Hematopoietic multipotent progenitor cell treated with erythropoietin and hydrocortisone succinate and interleukin-3 and kit ligand, for 8 days (in vitro differentiated cells): ENCODE measurements at places on chromosomes 4 and X.
A peak's percentile ranks its signal among the peaks of the same experiment; 100 is the strongest.

- DNase-seq, result no peak
Observed at GRCh38 chr4:68388347-68388865, 38.5 kb upstream of the YTHDC1 start.

- no peak for DNase-seq
Observed at GRCh38 chr4:81527115-81527514, 55.4 kb upstream of the RASGEF1B start.

DNA sequence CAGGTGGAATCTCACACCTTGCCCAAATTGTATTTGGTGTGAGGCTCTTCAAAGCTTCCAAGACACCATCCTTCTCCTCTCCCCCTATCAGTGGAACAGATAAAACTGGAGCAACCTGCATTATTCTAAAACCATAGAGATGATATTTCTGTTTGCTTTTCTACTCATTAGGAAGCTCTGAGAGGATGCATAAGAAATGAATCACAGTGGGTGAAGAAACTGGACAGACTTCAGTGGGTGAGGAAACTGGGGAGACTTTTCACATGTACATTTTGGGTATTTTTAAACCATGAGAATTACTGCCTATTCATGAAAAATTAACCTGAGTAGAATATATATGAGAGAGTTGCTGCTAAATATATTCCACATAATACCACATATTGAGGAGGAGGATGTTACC lies 16.4 kb downstream of the HAND2 start:
- no peak for DNase-seq

- DNase-seq, result no peak
Observed at GRCh38 chr4:89305028-89305427, 2.6 kb downstream of the GPRIN3 start.

GRCh38 chr4:107913283-107913899 lies 18.0 kb upstream of the CYP2U1 start:
- peak; percentile 74 for DNase-seq

GRCh38 chr4:123893011-123893981 lies 496.7 kb downstream of the SPRY1 start:
- DNase-seq, result no peak

DNA sequence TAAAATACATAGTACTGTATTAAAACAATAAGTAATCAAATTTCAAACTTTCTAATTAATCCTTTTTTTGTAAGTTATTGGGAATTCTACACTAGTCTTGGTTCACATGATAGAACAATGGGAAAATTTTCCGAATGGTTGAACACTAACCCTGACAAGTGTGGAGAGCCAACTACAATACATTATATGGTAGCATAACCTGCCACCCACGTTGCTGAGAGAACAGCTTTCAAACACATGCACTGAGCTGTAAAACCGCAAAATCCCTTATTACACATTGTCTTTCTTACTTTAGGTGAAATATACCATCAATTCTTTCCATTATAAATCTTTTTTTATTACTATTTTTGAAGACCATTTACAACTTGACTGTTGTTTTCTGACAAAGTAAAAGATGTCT lies 54.7 kb downstream of the ANAPC10 start:
- no peak for DNase-seq

DNA sequence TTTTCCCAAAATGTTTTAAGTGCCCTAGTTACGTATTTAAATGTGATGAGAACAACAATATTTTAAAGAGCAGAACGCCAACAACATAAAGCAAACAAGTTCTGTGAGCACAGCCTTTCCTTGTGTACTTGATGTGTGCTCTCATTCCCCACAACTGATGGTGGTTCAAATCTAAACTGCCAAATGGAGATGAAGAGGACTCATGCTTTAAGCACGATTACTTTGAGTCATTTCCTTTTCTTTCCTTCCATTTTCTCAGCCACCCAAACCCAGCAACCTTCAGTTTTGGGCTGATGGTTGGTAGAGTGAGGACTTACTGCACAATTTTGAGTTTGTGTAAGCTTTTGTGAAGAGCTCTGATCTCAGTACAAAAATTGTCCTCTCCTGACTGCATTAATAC lies 1.7 kb downstream of the NSD2 start:
- peak; percentile 44 for DNase-seq

DNA sequence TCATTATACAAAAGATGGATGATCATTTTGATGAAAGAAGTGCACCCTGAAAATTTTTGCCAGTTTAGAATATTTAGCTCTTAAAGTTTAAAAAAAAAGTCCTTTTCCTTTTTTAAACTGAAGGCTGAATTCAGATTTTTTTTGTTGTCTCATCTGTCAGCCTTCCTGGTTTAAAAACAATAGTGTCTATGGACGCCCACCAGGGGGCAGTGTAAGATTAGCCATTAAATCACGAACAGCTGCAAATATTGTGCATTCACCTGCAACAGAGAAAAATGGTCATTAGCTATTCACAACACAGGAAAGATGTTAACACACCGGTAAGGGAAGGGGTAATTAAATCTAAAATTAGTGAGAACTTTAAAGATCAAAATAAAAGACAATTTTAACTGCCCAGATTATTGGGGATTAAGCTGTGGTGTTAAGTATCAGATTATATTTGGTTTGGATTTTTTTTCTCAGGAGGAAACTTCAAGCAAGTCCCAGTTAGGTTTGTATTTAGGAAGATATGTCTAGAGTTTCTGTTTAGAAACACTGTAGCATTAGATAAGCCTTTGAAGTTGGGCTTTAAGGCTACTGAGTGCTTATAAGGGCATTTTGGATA lies 4.4 kb upstream of the CXorf38 start:
- DNase-seq, result peak; percentile 71

DNA sequence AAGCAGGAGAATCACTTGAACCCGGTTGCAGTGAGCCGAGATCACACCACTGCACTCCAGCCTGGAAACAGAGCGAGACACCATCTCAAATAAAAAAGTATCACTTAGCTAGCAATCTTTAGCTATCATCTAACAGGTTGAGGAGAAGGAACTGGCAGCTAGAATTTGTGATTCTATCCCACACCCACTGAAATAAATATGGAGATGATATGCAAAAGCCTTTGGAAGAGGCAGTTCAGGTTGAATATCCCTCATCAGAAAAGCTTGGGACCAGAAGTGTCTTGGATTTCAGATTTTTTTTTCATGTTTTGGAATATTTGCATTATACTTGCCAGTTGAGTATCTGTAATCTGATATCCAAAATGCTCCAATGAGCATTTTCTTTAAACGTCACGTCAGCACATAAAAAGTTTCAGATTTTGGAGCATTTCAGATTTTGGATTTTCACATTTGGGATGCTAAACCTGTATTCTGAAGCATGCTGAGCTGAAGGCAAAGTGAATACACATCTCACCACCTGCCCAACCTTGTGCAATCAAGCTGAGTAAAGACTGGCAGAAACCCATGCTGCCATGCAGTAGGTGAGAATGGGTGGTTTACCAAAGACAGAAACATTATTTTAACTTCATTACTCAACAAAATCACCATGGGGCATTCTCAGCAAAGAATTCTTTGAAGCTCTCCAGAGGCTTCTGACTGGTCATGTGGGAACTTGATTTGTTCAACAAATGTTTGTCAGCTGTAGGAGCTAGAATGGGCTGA lies 159.3 kb downstream of the SH3KBP1 start:
- no peak for DNase-seq

DNA sequence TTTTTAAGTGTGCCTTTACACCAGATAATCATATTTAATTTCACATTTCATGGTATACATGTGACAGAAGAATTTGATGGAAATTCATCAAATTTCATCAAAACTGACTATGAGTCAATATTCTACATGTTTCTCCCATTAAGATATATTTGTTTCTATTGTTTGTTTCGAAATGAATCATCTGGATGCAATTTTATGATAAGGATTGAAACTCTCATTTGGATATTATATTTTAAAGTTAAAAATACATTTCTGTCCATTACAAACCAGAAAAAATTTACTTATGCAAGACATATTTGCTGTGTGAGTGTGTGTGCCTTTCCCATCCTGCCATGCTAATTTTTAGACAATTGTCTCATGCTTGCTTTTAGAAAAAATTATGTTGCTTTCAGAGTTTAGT lies 52.2 kb downstream of the SULT1B1 start:
- DNase-seq, result no peak

DNA sequence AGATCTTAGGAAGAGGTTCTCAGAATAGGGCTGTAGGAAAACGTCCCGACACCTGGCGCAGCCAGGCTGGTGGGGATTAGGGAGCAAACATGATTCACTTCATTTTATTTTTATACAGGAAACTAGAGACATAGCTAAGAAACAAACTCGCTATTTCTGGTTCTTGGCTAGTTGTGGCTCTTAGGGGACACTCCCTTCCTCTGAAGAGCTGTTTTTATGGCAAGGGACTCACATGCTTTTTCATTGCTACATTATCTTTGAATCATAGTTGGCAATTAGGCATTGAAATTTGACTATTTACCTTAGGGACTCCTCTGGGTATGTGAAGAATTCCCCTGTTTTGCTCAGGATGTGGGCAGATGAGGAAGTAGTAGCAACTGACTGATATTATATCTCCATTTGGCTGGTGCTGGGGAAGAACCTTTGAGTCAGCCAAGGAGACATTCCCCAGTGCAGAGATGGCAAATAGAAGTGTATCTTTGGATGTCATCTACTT lies 174.5 kb downstream of the SMIM20 start:
- no peak for DNase-seq
